Bladder microvascular endothelial cell (primary cell): ENCODE measurements at places on chromosomes 11 and 22. TPM values are rescaled to one million over a fixed set of nuclear protein-coding genes. Genes with fewer than 3 reads are reported as not detected.

Gene EIF3M
- 159 and 316 TPM in 2 replicates for total RNA-seq

Gene BAIAP2L2
- total RNA-seq: 0.16 and 0.19 TPM in 2 replicates

Gene LRRN4CL
- total RNA-seq: under 0.01 and 0.31 TPM in 2 replicates

Gene MPZL3
- total RNA-seq: 5.1 and 6.0 TPM in 2 replicates

Gene TSPO
- 219 and 415 TPM in 2 replicates for total RNA-seq

Gene TRIOBP
- total RNA-seq: 85.0 and 210 TPM in 2 replicates

Gene OR52N4
- total RNA-seq: not detected in 2 replicates

Gene MIOX
- total RNA-seq: not detected in 2 replicates

Gene PHOX2A
- not detected in 2 replicates for total RNA-seq

Gene FXYD2
- 0.31 and 0.32 TPM in 2 replicates for total RNA-seq

Gene TTLL12
- 17.0 and 21.5 TPM in 2 replicates for total RNA-seq

Gene DDTL
- 0.25 and 1.1 TPM in 2 replicates for total RNA-seq

Gene C11orf91
- total RNA-seq: not detected in 2 replicates

Gene TTC36
- 0.49 and 1.3 TPM in 2 replicates for total RNA-seq

Gene CDC42EP1
- 13.3 and 18.5 TPM in 2 replicates for total RNA-seq

Gene PLA2G6
- total RNA-seq: 3.2 and 8.3 TPM in 2 replicates

Gene SF3A1
- 16.8 and 33.2 TPM in 2 replicates for total RNA-seq

Gene CARD18
- not detected in 2 replicates for total RNA-seq

Gene OR2AT4
- total RNA-seq: not detected in 2 replicates

Gene DNAJB13
- total RNA-seq: not detected in 2 replicates

Gene MPEG1
- 0.06 TPM in 1 of 2 replicates, not detected in the other for total RNA-seq

Gene TNNI2
- not detected in 2 replicates for total RNA-seq

Gene JAM3
- total RNA-seq: 39.6 and 62.3 TPM in 2 replicates
